Daoy (cell line): ENCODE measurements at places on chromosomes 2 and 18. TPM values are rescaled to one million over a fixed set of nuclear protein-coding genes. Genes with fewer than 3 reads are reported as not detected.
A peak's percentile ranks its signal among the peaks of the same experiment; 100 is the strongest.

GRCh38 chr18:61502472-61502871 lies 169.2 kb downstream of the CDH20 start:
- DNase-seq = peak; percentile 33

DNA sequence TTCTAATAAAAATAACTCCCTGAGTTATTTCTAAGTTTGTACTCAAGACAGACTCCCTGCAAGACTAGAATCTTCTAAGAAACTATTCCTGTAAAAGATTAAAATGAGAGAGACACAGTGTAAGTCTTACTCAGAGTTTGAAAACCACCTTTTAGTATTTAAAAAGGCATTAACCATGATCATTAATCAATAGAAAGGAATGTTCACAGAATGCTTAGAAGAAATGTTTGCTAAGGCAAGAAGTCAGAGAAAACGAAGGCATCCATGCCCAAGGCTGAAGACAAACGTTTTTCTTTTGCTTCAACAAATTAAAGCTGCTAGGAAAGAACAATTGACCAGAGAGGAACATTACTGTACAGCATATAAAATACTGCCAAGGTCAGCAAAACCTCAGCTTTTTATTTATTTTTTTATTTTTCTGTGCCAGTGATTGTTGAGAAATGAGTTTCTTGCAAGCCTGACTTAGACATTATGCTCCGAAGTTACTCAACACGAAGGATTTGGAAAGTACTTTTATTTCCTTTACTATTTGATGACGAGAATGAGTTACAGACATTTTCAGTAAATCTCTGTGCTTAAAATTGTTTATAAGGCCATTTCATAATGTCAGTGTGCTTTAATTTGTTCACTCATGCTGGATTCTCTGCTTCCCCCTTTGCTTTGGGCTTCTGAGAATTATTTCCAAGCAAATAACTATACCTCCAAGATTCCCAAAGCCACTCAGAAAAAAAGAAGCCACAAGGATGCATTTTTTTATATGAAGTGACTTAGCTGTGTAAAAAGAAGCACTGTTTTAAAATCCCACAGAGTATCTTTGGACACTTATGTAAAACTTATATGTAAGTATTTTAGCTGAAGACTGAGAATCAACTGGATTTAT lies 20.5 kb downstream of the RND3 start:
- no peak for DNase-seq

DNA sequence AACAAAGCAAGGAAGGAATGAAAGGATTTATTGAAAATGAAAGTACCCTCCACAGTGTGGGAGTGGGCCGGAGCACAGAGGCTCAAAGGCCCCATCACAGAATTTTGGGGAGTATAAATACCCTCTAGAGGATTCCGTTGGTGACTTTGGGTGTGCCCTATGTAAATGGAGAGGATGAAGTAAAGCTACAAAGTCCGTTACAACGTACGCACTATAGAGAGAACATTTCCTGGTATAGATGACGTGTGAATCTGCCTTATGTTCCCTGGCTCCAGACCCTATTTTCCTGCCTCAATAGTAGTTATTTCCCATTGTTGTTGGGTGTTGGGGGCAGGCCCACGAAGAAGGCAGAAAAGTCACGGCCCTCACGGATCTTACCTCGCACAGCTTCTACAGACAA lies 65.3 kb downstream of the GALR1 start:
- DNase-seq = no peak

- no peak for DNase-seq
Measured at GRCh38 chr18:55206927-55207326, 247.7 kb upstream of the CCDC68 start.

- no peak for DNase-seq
Measured at GRCh38 chr2:233470011-233470687, 96.4 kb downstream of the USP40 start.

The FAM237A gene
- not detected in 2 replicates for total RNA-seq

The ZNF512 gene
- 26.1 and 35.5 TPM in 2 replicates for total RNA-seq

- no peak for DNase-seq
Measured at GRCh38 chr2:63865159-63865799, 23.6 kb downstream of the UGP2 start.

DNA sequence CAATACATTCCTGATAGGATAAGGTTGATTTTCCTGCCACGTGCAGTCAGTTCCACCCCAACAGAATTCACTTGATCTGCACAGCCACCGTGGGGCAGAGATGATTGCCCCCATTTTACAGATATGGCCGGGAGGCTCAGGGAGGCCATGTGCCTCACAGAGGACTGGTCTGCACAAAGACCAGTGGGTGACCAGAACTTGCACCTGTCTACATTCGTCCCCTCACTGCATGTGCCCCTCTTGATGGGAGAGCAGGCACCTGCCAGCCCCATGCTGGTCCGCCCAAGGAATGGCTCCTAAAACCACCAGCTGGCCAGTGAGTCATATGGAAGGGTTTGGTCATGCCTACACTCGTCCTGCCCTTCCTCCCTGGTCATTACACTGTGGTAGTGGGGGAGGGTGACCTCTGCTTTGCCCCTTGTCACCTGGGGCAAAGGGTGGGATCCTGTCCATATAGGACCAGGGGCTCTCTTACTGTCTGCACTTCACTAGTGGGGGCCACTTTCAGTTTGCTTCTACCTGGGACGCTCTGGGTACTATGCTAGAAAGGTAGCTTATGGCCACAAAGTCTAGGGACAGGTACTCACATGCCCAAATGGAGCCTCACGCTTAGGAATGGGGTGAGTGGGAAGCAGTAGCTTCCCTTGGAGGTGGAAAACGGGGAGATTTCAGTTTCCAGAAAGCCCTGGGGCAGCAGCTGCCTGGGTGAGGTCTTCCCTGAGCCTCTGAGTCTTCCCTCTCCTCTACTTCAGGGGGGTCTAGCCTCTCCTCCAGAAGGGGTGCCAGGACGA lies 14.7 kb downstream of the RRM2 start:
- peak; percentile 54 for DNase-seq

The ACOXL gene
- 1.6 TPM in 1 of 2 replicates, not detected in the other for total RNA-seq

The PRKAG3 gene
- total RNA-seq = not detected in 2 replicates

The RGPD3 gene
- total RNA-seq = 0.06 and 0.80 TPM in 2 replicates

- DNase-seq = peak; percentile 35
Measured at GRCh38 chr2:229660951-229661350, 53.4 kb downstream of the DNER start.

- peak; percentile 53 for DNase-seq
Measured at GRCh38 chr2:109185338-109185737, 56.3 kb downstream of the SH3RF3 start.

The SH3RF3 gene
- total RNA-seq = 3.0 and 3.3 TPM in 2 replicates

DNA sequence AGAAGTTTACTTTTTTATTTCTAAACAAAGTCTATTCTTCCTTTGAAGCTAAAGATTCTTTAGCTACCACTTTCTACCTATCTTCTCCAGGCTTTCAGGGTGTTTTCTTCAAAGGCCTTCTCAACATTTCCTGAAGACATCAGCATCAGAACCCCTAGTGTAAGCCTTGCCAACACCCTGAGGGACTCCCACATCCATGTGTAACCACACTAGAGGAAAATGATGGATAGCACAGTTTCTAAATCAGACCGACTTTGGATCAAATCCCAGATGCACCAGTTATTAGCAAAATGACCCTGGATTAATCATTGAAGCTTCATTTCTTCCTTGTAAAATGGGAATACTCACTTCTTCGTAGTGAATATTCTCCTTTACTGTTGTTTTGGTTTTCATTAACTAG lies 4.7 kb upstream of the TTN start:
- DNase-seq = no peak

GRCh38 chr2:54500404-54501205 lies 44.5 kb downstream of the SPTBN1 start:
- DNase-seq = no peak

- DNase-seq = no peak
Measured at GRCh38 chr2:233823731-233824121, 30.6 kb downstream of the HJURP start.

- DNase-seq = peak; percentile 70
Measured at GRCh38 chr18:23134780-23135549, at the start of gene CABLES1. TSS of gene CABLES1 (plus strand) at chr18:23135485. CDS start at chr18:23135763, 278 bp downstream.

- DNase-seq = peak; percentile 10
Measured at GRCh38 chr2:106143495-106144215, 50.4 kb downstream of the UXS1 start.

DNA sequence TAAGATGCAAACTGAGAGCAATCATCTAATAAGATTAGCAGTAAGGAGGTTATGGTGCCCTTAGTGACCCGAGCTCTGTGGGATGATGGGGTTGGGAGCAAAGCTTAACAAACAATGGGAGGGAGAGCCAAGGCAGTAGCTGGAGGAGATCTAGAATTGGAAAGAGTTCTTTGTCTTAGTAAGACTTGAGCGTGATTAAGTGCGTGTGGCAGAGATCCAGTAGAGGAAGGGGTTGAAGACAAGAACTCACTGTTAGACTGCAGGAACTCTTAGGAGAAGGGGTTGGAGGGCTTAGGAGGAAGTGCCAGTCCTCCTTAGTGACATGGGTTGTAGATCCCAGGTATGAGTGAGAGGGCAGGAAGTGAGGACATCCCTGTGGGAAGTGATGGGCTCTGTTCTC lies 184.7 kb downstream of the GFPT1 start:
- DNase-seq = no peak

GRCh38 chr2:231820786-231821303 lies 34.6 kb downstream of the COPS7B start:
- no peak for DNase-seq

DNA sequence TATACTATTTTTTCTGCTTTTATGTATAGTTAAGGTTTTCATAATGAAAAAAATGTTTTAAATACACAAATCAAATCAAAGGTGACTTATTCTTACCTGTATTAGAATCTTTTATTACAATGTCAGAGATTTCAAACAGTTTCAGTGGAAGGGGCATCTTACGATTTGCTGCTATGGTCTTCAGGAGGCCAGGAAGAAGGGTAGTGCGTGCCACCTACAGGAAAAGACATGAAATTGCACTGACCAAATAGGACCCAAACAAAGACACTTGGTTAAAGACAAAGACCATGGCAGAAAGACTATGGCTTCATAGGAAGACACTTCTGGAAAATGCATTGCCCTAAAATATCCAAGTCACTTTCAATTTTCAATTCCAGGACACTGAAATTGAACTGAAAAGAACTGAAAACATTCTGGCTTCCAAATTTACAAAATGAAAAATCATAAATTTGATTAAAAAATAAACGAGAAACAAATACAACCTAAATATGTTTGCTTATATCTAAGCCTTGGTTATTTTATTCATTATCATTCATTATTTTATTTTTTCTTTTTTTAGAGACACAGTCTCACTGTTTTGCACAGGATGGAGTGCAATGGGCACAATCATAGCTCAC lies 42.1 kb downstream of the FARSB start:
- peak; percentile 40 for DNase-seq

DNA sequence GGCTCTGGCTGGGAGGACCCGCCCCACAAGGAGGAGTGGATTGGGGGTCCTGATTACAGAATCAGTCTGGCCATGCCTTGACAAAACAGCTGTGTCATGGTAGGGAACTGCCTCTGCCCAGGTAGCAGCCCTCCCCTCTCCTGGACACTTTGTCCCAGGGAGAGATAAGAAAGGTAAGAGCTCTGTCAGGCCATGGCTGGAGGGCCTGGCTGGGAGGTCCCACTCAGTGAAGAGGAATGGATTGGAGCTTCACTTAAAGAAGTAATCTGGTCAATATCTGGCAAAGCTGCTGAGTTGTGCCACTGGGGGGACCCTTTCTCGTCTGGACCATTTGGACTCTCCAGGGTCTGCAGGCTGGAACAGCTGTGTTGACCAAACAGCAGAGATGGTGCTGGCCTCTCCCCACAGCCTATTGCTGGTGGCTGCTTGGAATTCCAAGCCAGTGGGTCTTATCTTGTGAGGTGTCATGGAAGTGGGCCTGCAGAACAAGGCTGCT lies 75.4 kb downstream of the EPC2 start:
- no peak for DNase-seq

The CCBE1 gene
- 6.5 and 15.4 TPM in 2 replicates for total RNA-seq

DNA sequence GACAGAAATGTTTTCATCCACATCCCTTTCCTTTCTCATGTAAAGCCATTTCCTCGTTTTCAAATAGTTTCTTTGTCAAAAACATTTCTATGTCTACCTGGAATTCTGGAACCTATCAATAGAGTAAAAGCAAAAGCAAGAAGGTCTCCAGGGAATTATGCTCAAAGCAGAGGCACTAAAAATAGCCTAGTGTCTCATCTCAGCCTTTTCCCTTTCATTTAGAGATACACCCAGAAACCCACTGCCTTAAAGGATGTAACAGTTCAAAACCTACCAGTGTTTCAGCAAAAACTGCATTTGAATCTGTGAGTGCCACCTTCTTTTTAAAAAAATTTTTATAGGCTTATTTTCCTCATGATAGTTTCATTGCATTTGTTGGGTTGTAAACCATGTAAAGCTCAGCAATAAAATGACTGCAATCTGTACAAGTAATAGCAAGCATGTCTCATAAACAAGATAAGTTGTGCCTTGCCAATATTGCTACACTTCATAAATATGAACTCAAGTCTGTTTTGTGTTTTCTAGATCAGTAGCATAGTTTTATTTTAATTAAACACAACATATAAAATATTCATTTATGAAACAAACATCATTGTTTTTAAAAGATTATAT lies 927.3 kb upstream of the ACVR2A start:
- DNase-seq = no peak

DNA sequence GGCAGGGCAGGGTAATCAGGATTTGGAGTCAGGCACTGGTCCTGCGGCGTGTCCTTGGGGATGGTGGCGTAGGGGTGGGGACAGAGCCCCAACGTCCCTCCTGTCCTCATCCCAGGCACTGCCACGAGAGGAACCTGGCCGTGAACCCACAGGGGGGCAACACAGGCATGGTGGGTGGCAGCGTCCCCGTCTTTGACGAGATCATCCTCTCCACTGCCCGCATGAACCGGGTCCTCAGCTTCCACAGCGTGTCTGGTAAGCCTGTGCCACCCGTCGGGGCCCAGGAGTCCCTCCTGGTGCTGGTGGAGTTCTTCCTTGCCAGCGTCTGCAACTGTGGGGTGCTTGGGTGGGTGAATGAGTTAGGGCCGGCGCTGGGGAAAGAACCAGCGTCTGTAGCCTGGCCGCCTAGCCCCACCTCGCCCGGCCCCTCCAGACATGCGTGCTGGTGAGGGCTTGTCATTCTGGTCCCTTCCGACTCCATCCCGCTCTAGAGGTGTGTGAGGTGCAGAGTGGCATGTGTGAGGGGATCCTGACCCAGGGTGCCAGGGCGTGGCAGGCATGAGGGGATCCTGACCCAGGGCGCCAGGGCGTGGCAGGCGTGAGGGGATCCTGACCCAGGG lies 8.0 kb downstream of the D2HGDH start:
- DNase-seq = no peak

The RAX gene
- not detected in 2 replicates for total RNA-seq

- DNase-seq = peak; percentile 58
Measured at GRCh38 chr2:26008851-26009566, 24.9 kb upstream of the RAB10 start.

The DSG1 gene
- total RNA-seq = not detected in 2 replicates

GRCh38 chr2:74755386-74755785 lies 78.5 kb upstream of the HK2 start:
- peak; percentile 60 for DNase-seq

DNA sequence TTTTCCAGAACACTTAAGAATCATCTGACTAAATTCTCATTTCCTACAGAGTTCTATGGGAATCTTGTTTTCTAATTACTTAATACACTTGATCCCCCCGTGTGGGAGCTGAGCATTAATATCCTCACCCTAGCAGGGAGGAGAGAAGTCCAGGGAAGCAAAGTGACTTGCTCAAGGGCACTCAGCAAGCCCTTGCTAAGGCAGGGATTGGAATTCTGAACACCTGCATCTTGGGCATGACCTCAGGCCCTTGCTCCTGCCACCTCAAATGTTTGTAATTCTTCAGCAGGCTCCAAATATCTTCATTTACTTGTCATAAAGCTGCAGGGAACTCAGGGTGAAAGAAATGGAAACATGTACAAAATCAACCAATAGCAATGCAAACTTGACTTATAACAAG lies 162.4 kb downstream of the GPD2 start:
- no peak for DNase-seq

GRCh38 chr2:134039912-134040581 lies 213.8 kb upstream of the MGAT5 start:
- DNase-seq = no peak

- no peak for DNase-seq
Measured at GRCh38 chr18:55249550-55249949, 290.3 kb upstream of the CCDC68 start.
